SW480 (cell line): ENCODE measurements at places on chromosomes 1 and 21.

GRCh38 chr1:227242811-227243682, 75.2 kb downstream of the CDC42BPA start:
- peak; percentile 60 for DNase-seq

DNA sequence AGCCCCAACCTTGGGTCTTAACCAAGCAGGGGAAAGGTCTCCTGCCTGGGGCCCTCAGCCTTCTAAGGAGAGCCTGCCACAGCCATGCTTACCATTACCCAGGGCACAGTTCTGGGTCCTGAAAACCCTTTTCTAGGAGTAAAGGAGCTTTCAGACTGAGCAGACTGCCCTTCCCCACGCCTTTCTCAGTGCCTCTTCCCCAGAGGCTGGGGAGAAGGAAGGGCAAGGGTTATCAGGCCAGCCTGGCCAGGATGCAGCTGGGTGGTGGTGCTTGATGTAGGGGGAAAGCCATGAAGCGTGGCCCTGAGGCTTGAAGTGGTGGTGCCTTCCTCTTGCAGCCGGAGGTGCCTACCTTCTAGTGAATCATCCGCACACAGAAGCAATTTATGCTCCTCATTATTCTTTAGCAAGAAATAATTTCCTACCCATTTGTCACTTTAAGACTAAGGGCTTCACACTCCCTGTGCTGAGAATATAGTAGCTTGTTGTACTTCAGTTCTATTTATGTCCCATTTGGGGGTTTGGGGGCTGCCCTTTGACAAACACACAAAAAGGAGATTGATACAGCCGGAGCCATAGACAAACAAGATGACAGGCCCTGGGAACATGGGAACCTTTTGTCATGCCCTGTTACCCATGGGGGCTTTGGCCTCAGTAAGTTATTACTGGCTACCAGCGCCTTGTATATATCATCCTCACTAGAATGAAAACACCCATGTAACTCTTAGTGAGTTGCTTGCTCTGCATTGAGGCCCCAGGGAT, 40.7 kb downstream of the MAN1C1 start:
- no peak for DNase-seq

DNA sequence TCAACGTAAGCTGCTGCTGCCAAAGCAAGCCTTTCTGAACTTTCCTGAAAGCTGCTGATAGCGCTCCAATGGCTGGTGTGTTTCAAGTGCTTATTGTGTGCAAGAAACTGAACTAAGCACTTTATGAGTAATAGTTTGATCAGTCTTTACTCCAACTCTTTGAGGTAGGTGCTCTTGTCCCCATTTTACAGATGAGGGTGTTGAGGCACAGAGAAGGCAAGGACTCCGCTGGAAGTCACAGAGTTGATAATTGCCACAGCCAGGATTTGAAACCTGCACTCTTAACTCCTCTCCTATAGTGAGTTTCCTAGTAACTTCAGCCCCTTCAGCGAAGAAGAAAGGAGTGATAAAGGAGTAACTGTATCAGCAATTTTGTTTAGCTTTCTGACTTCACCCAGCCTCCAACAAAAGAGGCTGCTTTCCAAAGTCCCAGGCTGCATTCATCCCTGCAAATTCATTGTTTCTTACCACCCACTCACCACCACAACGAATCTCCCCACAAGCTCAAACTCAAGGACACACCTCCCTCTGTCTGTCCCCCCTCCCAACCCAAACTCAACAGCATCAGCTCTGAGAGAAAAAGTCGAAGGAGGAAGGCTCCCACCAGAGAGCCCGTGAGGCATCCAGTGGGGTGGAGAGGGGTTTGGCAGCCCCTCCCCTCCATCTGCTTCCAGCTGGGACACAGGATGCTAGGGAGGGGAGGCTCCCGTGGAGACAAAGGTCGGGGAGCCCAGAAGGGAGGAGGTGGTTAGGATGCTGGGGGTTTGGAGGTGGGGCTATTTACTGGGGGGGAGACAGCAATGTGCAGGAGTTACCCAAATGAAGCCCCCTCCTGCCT, 139.6 kb downstream of the NAV1 start:
- no peak for DNase-seq

- DNase-seq, result no peak
Observed at GRCh38 chr1:96772349-96772748, 50.8 kb downstream of the PTBP2 start.

GRCh38 chr1:208205216-208206013, 38.8 kb downstream of the PLXNA2 start:
- no peak for DNase-seq

GRCh38 chr1:162732566-162733335, 57.8 kb upstream of the HSD17B7 start:
- DNase-seq, result no peak

DNA sequence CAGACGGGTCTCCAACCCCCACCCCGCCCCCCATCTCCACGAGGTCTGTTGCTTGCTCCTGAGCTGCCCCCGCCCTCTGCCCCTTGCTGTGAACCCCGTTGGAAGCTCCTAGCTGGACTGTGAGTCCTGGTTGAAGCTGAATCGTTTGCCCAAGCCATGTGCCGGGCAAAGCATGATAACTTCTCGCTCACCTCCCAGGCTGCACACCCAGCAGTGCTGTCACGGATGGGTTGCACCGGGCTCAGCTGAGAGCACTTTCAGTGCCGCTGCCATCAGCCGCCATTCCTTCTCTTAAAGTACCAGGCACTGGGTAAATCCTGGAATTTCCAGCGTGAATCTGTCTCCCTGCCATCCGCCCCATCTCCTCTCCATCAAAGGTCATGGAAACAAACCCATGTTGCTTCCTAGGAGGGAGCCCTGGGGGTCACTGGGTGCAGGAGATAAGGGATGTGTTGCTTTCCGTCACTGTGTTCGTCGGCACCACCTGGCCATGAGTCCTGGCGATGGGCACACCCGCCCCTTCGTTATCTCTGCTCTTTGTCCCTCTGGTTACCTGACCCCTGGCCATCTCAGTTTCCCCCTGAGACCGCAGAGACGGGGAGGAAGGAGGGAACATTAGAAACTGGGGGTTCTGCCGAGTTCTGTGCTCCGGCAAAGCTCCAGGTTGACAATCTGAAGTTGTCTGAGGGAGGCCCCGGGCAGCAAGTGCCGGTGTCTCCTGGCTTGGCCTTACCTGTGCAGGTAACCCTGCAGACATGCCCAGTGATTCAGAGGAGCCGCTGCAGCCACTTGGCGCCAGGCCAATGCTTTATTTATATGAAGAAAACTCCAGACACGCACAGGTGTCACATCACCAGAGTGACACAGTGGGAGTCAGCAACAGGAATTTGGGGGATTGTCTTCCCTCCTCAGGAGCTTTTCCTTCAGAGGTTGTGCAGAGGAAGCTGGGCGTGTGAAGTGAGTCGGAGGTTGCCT, 2.7 kb downstream of the PDE9A start:
- DNase-seq, result no peak

GRCh38 chr1:29498126-29499103, 262.1 kb downstream of the PTPRU start:
- DNase-seq, result no peak

DNA sequence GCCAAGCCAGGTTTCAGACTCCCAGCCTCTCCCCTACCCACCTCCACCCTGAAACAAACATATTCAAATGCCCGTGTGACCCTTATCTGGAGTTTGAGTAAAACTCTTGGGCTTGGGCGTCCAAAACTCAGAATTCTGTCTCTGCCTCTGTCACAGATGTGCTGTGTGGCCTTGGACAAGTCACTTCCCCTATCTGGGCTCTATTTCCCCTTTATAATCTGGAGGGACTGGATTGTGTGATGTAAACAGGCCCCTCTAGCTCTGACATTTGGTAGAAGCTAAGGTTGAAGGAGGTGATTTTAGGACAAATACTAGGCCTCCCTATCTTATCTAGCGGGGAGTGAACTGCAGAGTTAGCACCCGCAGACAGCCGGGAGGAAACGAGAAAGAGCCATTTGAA, 67.5 kb downstream of the IGSF21 start:
- no peak for DNase-seq

GRCh38 chr1:244205171-244205570, 154.1 kb downstream of the ZBTB18 start:
- no peak for DNase-seq

DNA sequence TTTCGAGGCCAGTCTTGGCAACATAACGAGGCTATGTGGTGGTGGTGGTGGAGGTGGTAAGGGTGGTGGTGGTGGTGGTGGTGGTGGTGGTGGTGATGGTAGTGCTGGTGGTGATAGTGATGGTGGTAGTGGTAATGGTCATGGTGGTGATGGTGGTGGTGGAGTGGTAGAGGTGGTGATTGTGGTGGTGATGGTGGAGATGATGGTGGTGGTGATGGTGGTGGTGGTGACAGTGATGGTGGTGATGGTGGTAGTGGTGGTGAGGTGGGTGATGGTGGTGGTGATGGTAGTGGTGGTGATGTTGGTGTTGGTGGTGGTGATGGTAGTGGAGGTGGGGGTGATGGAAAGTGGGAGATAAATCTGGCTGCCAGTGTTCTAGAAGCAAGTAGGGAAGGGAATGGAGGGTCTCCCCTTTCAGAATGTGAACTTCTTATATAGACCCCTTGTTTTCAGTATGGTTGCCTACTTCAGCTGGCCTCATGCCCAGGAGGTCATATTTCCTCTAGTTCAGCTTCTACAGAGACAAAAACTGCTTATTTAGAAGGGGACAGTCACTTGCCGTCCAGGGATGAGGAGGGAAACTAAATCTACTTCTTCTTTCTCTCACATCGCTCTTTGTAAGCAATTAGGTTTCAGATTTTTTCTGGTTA, 27.5 kb downstream of the SH3BGR start:
- DNase-seq, result no peak

DNA sequence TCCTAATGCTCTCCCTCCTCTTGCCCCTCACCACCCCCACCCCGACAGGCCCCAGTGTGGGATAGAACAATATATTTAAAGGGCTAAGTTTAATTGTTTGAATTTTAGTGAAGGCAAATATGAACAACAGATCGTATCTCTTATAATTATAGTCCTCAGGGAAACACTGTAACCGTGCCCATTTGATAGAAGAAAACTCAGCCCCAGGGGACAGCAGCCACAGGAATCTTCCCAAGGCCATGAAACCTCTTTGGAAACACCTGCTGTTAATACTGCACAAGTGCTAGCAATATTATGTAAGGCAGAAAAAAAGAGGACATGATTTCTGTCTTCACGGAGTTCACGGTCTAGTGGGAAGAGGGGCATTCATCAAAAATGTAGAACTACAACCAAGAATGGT, 142.2 kb downstream of the URB2 start:
- DNase-seq, result no peak

- no peak for DNase-seq
Observed at GRCh38 chr1:27179379-27179778, 24.5 kb upstream of the SLC9A1 start.
